Heart right ventricle (tissue), 16 donors: ENCODE measurements at places on chromosomes 2 and 18. TPM values are rescaled to one million over a fixed set of nuclear protein-coding genes. Genes with fewer than 3 reads are reported as not detected.
A peak's percentile ranks its signal among the peaks of the same experiment; 100 is the strongest.

GRCh38 chr2:144827404-144827803 is 307.5 kb upstream of the ZEB2 start:
- no peaks in the 10 kb centered on the region for H3K36me3 ChIP-seq
- H3K27me3 ChIP-seq, result no peaks in the 10 kb centered on the region
- no peak for DNase-seq
- H3K27ac ChIP-seq, result no peak overlapping the region
- H3K4me1 ChIP-seq, result no peaks in the 10 kb centered on the region

DNA sequence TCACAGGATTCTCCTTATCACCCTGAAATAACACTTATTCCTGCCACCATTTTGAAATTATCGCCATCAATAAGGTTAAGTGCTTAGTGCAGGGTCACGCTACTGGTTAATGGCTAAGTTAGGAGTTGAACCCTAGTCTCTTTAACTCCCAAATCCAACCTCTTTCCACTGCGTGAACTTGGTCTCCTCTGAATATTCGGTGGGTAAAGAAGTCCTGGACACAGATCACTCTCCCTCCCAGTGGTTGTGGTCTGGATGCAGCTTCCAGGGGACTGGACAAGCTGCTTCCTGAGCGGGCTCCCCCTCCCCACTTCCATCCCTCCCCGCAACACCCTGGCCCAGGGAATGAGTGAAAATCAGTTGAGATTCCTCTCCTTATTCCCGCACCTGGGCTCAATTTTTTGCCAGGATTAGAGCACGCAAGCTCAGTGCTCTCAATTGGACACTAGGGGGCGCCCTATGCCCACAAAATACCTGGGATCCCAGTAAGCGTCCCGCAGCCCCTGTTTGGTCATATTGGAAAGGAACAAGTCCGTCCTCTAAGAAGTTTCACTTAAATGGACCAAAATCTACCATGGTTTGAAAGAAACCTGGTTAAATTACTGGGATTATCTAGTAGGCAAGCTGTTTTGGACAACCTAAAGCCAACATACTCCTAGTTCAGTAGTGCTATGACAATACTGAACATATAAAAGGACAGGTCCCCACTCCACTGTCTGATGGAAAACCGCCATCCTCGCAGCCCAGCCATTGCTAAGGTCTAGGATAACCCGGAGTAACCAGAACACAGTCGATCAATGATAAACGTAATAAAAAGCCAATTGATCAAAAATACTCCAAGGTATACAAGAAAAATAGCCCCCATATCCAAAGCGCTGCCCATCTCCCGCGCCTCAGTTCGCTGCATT is 40.4 kb downstream of the DHRS9 start:
- peak; percentile 56 for DNase-seq
- H3K27ac ChIP-seq, result no peak overlapping the region
- no peaks in the 10 kb centered on the region for H3K4me1 ChIP-seq
- H3K4me3 ChIP-seq, result no peak overlapping the region
- H3K27me3 ChIP-seq, result no peaks in the 10 kb centered on the region

GRCh38 chr2:105376789-105377240 is 22.0 kb downstream of the FHL2 start:
- H3K27ac ChIP-seq, result peak overlapping the region; percentile 92
- H3K4me3 ChIP-seq, result no peak overlapping the region
- peaks cover 100% of the 10 kb centered on the region for H3K4me1 ChIP-seq
- H3K27me3 ChIP-seq, result no peaks in the 10 kb centered on the region
- H3K36me3 ChIP-seq, result peaks cover 39% of the 10 kb centered on the region
- no peak for DNase-seq

DNA sequence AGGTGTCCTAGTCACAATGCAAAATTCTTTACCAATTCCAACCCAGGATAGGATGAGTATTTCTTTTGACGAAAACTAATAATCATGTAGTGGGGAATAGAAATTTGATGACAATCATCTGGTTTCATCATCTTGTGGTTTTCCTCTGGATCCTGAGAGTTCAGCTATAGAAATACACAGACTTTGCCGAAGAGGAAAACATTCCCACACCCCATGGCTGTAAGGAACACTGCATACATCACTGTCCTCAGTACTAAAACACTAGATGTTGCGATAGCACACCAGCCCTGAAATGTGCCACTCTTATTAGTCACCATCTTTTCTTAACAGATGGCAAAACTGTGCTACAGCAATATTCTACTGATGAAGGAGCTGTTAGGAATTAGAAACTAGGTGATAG is 29.4 kb downstream of the CERKL start:
- no peaks in the 10 kb centered on the region for H3K4me1 ChIP-seq
- no peaks in the 10 kb centered on the region for H3K27me3 ChIP-seq
- DNase-seq, result no peak
- no peak overlapping the region for H3K4me3 ChIP-seq
- H3K36me3 ChIP-seq, result no peaks in the 10 kb centered on the region
- H3K27ac ChIP-seq, result no peak overlapping the region

The GREB1 gene
- 6.0 TPM for polyA plus RNA-seq

The EGR4 gene
- polyA plus RNA-seq, result not detected
